ENCODE measurements at places on chromosomes 13 and 19.

DNA sequence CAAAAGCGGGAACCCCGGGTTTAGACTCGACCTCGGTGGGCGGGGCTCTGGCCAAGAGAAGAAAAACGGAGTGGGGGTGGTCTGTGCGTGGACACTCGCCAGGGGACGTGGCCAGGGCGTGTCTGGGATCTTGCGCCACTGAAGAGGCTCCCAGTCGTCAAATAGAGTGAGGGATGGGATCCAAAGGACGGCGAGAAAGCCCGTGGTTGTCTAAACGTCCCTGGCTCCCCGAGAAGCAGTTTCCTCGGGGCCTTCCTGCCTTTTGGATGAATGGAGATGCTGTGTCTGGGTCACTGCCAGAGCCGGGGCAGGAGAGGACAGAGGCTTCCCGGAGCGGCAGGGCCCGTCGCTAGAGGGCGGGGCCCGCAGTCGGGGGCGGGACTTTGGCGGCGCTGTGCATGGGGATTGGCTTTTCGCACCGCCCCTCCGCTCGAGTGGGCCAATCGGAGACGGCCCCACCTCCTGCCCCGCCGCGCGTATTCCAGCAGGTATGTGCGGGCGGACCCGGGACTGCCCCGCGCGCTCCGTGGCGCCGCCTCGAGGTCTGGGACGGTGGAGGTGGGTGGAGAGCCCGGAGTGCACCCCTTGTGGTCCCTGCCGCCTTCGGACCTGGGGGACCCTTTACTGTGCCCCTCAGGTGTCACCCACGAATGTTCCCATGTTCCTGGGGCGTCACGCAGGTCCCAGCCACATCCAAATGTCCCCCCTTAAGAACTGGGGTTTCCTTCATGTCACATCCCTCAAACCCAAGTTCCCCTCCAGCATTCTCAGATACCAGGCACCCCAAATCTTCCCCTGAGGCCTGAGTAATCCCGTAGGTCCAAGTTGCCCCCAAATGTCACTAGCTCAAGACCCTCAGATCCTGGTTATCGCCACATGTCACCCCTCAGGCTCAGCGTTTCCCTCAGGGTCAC, 38.3 kb downstream of the ZSWIM4 start:
- peak; percentile 60 for DNase-seq

DNA sequence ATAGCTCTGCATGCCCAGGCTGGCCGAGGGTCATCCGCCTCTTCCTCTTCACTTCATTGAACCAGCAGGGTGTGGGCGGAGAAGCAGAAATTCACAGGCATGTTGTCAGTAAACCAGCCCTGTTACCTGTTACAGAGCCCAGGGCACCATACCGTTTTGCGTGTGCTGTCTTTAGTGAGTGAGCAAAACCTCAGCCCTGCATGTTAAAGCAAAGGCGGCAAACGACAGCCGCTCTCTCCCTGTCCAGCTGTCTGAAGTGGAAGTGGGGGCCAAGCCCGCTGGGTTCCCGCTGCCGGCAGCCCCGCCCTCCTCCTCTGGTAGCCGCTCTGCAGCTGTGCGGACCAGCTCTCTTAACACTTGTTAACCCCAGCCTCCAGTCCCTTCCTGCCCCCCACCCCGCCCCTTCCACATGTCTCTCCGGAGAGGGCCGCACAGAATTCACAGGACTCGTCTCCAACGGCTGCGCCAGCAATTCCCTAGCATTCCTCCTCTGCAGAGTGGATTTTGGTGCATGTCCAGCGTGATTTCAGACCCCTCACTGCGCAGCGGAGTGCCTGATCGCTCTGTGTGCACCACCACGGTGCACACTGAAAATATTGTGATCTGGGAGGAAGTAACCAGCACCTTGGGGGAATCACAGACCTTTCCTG, 12.7 kb downstream of the KLHL26 start:
- no peak for DNase-seq

GRCh38 chr19:38211766-38212165, 12.3 kb downstream of the DPF1 start:
- DNase-seq, result no peak

GRCh38 chr19:2523630-2524311, 47.8 kb downstream of the GADD45B start:
- DNase-seq, result no peak

GRCh38 chr13:36847606-36848005, 28.6 kb downstream of the RFXAP start:
- no peak for DNase-seq

GRCh38 chr13:46569456-46569855, 16.5 kb downstream of the LRCH1 start:
- DNase-seq, result no peak

- DNase-seq, result no peak
These were observed 36.6 kb downstream of the MUC16 start for GRCh38 chr19:8973501-8974091.

GRCh38 chr19:14048443-14049153, 13.3 kb downstream of the PALM3 start:
- DNase-seq, result no peak

GRCh38 chr19:38836159-38836982, 4.8 kb upstream of the ECH1 start:
- no peak for DNase-seq

Measured in esophagus squamous epithelium (tissue), 5 donors.